B cell (primary cell): ENCODE measurements at places on chromosomes 12 and 14.
A peak's percentile ranks its signal among the peaks of the same experiment; 100 is the strongest.

- DNase-seq, result no peak
Measured at GRCh38 chr14:71668186-71668912, 263.9 kb upstream of the RGS6 start.

DNA sequence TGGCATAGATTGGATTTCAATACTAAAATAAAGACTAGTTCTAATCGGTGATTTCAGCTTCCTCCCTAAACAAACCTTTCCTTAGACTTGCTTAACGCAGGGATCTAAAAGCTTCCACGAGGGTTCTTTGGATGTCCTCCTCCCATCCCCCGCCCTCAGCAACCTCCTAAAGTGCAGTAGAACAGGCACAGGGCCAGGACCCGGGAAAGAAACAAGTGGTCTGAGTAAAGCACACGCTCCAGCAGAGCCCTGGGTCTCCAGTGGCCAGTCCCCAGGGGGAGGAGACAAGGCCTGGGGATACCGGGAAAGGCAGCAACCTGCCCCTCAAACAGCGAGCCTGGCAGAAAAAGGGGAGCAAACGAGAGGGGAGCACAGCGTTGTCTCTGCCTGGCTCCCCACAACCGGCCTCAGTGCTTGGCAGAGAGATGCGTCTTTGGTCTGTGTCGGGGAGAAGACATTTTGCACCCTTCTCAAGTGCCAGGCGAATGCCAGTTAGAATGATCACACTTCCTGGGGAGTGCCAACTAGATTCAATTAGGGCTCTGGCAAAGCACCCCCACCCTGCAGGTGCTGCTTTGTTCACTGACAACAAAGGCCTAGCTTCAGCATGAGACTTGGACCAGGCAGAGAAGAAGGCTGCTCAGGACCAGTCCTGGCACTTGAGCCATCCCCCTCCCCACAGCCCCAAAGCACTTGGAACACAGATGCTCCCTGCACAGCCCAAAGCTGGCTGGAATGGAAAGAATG, 17.1 kb upstream of the SLC6A12 start:
- DNase-seq, result no peak

DNA sequence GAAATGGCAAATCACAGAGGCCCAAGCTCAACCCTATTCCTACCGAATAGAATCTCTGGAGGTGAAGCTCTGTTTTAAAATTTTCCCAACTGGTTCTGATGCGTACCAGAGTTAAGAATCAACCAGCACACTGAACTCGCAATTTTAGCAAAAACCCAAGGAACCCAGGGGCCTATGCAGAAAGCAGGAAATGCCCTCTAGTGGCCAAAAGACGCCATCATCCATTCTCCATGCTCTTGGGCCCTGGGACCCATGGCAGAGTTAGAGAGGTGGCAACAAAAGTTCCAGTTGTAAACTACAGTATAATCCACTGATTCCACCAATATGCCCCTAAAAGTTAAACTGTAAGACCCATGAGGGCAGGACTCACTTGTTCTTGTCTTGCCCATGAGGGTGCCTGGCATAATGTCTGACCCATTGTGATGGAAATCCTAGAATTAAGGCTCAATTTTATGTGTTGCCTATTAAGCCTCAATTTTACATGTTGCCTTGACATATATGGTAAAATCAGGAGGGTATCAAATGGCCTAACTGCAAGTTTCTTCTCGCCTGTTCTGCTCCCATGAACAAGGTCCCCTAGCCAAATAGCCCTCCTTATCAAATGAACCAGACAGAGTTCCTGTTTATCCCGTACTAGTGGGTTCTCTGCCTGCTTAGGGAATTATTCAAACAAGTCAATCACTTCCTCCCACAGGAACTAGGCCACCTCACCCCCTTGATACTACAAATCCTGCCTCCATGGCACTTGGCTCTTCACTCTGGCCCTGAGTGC, 137.5 kb upstream of the CPM start:
- peak; percentile 71 for DNase-seq

DNA sequence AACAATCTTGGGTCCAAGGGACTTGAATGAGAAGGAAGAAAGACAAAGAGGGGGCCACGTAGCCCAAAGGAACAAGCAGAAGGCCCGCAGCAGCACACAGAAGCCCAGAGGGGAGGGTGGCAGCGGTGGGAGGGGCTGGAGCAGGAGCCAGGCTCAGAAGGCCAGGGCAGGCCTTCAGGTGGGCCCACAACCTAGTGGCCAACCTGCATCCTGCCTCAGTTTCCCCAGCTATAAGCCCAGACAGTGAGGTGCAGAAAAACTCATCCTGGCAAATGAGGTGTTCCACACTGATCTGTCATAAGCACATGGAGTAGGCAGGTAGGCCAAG, 34.1 kb downstream of the LTBP2 start:
- no peak for DNase-seq

- peak; percentile 85 for DNase-seq
Measured at GRCh38 chr14:68513838-68514607, 278.8 kb downstream of the ZFP36L1 start.

DNA sequence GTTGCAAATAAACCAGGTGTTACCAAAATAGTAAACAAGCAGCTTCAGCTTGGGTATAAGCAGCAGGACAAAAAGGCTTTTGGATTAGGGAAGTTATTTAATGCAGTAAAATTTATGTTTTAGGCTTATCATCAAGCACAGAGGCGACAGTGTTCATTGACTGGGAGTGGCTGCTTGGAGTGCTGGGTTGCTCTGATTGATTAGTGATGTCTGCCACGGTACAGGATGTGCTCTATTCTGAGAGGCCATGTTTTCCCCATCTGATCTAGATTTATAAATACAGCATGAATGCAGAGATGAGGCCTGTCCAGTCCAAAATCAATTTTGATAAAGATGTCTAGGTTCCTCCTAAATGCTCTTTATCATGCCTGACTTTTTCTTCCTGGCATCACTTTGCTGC, 83.5 kb downstream of the MAP1LC3B2 start:
- DNase-seq, result no peak

- DNase-seq, result no peak
Measured at GRCh38 chr14:100078216-100078803, 13.1 kb downstream of the EVL start.

DNA sequence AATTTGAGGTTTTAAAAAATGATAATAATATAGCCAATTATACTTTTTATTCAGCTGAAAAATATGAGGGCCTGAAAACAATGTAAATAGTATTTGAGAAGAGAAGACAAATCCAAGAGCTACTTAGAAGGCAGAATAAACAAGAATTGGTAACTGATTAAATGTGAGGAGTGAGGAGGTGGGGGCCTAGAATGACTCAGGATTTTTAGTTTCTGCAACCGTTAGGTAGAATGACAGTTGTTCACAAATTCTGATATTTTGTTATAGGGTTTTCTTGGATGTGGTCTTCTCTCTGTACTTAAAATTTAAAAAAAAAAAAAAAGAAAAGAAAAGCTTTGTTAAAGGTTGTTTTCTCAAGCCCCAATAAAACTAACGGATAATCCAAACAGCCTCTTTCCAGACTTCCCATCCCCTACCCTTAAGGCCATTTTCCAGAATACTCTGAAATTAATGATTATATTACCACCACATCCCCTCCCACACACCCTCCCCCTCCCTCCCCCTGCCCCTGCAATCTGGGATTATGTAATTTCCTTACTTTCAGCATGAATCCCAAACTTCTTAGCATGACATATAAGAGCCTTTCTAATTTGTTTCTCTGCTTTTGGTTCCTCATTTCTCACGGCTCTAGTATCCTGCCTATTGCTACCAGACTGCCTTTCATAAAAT, 50.4 kb downstream of the LRP6 start:
- DNase-seq, result no peak

DNA sequence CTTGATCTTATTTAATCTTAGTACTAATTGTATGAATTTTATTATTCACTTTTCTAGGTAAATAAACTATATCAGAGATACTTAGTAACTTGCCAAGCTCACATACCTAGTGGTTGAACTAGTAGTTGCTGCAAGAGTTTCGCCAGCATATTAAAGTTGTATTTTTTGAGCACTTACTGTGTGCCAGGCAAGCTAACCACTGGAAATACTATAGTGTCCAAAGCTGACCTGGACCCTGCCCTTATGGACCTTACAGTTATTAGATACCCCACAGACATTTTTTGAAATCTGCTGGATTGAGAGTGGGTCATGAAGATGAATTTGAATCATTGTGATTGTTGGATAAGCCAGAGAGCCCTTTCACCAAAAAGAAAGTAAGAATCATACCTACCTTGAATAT, 125.0 kb downstream of the RAD51B start:
- no peak for DNase-seq

- DNase-seq, result no peak
Measured at GRCh38 chr14:45716572-45716971, 463.6 kb upstream of the MIS18BP1 start.

GRCh38 chr12:29317556-29318363, 63.2 kb downstream of the ERGIC2 start:
- DNase-seq, result peak; percentile 58

- DNase-seq, result no peak
Measured at GRCh38 chr12:15540469-15540872, 218.2 kb downstream of the PTPRO start.

- no peak for DNase-seq
Measured at GRCh38 chr14:77407158-77407557, 16.2 kb downstream of the NOXRED1 start.

GRCh38 chr12:109553906-109554500, 19.3 kb downstream of the MMAB start:
- DNase-seq, result no peak

DNA sequence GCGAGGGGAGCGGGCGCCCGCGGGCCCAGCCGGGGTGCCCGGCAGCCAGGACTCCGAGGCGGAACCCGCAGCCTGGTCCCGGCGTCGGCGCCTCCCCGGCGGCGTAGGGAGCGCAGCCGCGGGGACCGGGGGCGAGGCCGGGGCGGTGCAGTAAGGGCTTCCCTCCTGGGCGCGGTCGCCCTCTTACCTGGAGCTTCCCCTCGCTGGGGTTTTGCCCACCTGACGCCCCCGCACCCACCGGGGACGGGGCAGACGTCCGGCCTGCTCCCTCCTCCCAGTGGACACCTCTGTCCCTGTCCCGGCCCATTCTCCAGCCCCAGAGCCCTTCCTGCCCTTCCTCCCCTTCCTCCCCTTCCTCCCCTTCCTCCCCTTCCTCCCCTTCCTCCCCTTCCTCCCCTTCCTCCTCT, 413 bp upstream of the TUBA1C start:
- peak; percentile 73 for DNase-seq

GRCh38 chr12:122681814-122682213, 21.3 kb downstream of the HCAR2 start:
- no peak for DNase-seq

- DNase-seq, result no peak
Measured at GRCh38 chr12:25972783-25973182, 14.3 kb downstream of the RASSF8 start.

GRCh38 chr14:23942587-23942986, 11.0 kb upstream of the DHRS4 start:
- no peak for DNase-seq

DNA sequence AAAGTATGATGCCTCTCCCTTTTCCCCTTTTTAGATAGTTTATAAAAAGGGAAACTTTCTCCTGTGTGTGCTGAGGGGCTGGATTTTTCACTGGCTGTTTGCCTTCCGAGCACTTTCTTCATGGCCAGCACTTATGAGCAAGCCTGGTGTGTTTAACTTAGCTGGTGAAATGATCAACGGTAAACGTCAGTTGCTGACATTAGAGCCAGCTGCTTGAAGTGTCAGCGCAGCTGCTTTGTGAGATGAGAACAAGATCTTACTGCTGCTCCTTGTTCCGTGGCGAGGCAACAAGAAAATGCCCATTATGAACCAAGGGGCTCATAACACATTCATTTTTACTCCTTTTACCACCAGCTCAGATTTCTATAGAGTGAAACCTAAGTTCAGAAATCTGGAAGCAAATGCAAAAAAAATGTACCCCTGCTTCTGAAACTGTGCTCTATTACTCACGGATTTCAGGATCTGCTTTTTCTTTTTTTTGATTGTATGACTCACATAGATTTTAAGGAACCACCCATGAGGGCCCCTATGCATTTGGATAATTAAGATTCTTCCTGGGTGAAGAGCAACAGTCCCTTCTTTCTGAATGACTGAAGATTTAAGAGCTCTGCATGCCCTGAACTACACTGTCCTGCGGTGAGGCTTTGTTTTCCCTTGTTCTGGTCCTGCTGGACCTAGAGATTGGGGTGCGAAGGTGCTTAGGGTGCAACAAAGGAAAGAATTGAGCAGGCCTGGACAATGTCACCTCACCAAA, 74.3 kb upstream of the CPM start:
- no peak for DNase-seq

GRCh38 chr14:60311417-60311816, 62.4 kb downstream of the PPM1A start:
- no peak for DNase-seq

DNA sequence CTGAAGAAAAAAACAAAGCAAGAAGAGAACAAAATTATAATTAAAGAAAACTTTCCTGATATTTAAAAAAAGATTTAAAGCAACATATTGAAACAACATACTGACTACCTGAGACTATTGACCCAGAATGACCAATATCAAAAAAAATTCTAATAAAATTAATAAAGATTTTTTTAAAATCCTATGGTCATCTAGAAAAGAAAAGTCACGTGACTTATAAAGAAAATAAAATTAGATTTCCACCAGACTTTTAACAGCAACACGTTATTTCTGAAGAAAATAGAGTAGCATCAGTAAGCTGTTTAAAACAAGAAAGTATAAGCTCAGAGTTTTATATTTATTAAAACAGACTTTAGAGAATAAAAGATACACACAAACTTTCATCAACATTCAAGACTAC, 238.0 kb downstream of the C12orf42 start:
- DNase-seq, result no peak

DNA sequence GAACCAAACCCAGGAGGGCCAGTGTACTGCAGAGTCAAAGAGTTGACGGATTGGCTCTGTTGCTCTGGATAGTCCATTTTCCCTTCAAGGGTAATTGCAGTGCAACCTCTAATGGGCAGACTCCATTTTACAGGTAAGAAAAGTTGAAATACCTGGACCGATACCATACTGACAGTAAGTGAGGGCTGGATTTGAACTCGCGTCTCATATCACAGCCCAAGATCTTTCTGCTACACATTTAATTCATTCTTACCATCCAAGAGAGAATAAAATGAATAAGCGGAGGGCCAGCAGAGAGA, 356 bp upstream of the ZC3H14 start:
- DNase-seq, result no peak

- DNase-seq, result no peak
Measured at GRCh38 chr14:49919825-49920659, 27.2 kb downstream of the ARF6 start.

DNA sequence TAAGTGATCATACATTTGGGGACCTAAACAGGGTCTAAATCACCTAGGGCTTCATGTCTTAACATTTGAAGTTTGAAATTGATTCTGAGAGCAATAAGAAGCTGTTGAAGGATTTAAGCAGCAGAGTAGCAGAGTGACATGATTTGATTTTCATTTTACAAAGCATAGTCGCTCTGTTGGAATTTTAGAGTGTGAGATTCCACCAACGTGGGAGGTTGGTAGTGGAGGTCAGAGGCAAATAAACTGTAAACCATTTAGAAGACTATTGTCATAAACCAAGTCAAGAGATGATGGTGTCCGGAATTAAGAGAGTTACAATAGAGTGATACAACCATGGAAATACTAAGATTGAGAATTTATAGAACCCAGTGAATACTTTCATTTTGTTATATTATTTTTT, 52.7 kb upstream of the ZDHHC17 start:
- DNase-seq, result no peak

- no peak for DNase-seq
Measured at GRCh38 chr12:130876758-130877157, 4.9 kb downstream of the RAN start.
